NCI-H1417 treated with DMSO at 0.1 percent for 48 hours (cell line): ENCODE measurements at places on chromosomes 16 and 17.

GRCh38 chr16:5024632-5025031 is 9.1 kb downstream of the NAGPA start:
- no peak for DNase-seq

DNA sequence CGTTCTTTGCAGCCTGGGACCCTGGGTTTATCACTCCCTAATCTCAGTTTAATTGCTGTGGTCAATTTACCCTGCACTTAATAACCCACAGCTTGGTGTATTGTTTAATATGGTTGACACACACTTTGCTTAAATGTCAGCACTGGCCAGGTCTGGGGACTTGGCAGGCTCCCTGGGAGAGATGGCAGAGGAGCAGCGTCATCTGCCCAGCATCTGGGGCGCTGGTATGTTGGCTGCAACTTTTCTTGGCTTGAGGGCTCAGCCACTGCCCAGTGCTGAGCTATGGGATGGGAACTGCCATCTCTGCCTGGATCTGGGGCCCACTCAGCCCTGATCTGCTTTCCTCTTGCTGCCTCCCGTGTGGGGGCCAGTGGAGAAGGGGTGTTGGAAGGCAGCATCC is 115.7 kb upstream of the IRX3 start:
- DNase-seq = no peak

GRCh38 chr16:29154088-29154487 is 169.2 kb downstream of the LAT start:
- DNase-seq = no peak

- no peak for DNase-seq
These were observed 38.3 kb downstream of the NT5M start for GRCh38 chr17:17341452-17341851.

GRCh38 chr16:57027067-57027466 is 37.7 kb downstream of the NLRC5 start:
- no peak for DNase-seq

DNA sequence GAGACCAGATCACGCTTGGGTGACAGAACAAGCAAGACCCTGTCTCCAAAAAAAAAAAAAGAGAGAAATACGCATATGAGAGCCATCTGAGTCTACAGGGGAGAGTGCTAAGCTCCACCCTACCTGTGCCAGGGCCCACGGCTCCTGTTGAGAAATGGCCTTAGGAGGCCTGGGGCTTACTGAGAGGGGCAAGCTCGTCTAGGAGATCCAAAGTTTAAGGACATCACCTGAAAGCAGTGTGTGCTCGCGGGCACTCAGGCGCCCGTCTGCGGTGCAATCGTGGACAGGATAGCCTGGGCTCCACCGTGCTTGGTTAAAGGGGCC is 14.5 kb upstream of the BAIAP2 start:
- no peak for DNase-seq

DNA sequence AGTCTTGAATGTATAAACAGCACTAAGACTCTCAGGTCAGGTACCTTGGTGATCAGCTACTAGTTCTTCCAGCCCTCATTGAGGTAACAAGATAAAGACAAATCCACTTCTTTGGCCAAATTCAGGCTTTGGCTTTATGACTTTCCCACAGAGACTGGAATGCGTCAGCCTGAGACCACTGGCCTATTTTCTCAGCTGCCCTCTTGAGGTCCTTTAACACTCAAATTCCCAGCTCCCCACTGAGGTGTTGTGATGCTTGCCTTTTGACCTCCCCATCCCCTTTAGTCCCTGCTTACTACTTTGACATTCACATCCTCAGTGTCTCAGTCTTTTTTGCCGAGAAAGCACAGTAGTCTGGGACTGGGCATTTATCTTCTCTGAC is 10.6 kb downstream of the TNFAIP1 start:
- no peak for DNase-seq

- DNase-seq = no peak
These were observed 621 bp downstream of the KCNJ2 start for GRCh38 chr17:70169709-70170597.
